Naive thymus-derived CD8-positive, alpha-beta T cell (primary cell): ENCODE measurements at places on chromosomes 7 and 10.

GRCh38 chr7:26858735-26859134 is 5.7 kb downstream of the SKAP2 start:
- no peaks in the 10 kb centered on the region for H3K36me3 ChIP-seq
- no peak overlapping the region for H3K27ac ChIP-seq
- no peak for DNase-seq
- peaks cover 32% of the 10 kb centered on the region for H3K4me1 ChIP-seq
- peaks cover 21% of the 10 kb centered on the region for H3K27me3 ChIP-seq

DNA sequence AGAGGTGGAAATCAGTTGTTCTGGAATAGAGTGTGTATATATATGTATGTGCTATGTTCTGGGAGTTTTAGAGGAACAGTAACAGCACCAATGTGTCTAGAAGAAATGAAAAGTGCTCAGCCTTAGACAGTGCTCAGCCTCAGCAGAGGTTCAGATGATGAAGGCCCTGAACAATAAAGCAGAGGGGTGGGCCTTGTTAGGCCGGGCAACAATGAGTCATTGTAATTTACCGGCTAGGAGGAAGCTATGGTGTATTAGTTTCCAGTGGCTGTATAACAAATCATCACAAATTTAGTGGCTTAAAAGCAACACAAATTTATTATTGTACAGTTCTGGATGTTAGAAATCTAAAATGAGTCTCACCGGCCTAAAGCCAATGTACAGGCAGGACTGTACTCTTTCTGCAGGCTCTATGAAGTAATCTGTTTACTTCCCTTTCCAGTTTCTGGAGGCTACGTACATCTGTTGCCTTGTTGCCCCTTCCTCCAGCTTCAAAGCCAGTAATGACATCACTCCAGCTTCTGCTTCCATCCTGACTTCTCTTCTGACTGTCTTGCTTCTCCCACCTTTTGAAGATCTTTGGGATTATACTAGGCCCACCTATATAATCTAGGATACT is 84.6 kb downstream of the CH25H start:
- no peaks in the 10 kb centered on the region for H3K4me1 ChIP-seq
- H3K4me3 ChIP-seq, result no peak overlapping the region
- peaks cover 26% of the 10 kb centered on the region for H3K27me3 ChIP-seq
- DNase-seq, result no peak

DNA sequence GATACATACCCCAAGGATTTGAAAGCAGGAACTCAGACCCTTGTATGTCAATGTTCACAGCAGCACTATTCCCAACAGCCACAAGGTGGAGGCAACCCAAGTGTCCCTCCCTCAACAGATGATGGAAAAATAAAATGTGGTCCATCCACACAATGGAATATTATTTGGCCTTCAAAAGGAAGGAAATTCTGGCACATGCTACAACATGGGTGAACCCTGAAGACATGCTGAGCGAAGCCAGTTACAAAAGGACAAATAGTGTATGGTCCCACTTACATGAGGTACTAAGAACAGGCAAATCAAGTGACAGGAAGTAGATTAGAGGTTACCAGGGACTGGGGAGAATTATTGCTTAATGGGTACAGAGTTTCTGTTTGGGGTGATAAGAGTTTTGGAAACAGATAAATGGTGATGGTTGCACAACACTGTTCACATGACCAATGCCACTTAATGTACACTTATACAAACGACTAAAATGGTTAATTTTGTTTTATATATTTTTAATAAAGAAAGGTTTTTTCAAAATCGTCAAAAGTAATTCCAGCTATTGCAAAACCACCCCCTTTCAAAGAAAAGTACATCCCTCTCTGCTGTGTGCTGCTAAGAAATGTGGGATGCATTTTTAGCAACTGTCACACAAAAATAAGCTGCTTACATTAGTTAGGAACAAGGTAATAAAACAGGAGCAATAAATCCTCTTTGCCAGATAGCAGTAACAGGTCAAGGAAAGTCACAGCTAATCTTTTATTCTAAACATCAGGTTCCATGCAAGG is 85.7 kb downstream of the GRB10 start:
- no peak overlapping the region for H3K27ac ChIP-seq
- H3K4me1 ChIP-seq, result peaks cover 6% of the 10 kb centered on the region

- no peaks in the 10 kb centered on the region for H3K36me3 ChIP-seq
- no peak for DNase-seq
- H3K27me3 ChIP-seq, result no peaks in the 10 kb centered on the region
- H3K27ac ChIP-seq, result no peak overlapping the region
- H3K4me3 ChIP-seq, result no peak overlapping the region
- H3K4me1 ChIP-seq, result no peaks in the 10 kb centered on the region
Observed at GRCh38 chr7:124085179-124085578, 52.3 kb upstream of the TMEM229A start.

GRCh38 chr7:29748286-29749099 is 57.8 kb upstream of the WIPF3 start:
- H3K4me3 ChIP-seq, result no peak overlapping the region
- H3K27me3 ChIP-seq, result no peaks in the 10 kb centered on the region
- no peak for DNase-seq
- no peaks in the 10 kb centered on the region for H3K4me1 ChIP-seq
- H3K36me3 ChIP-seq, result no peaks in the 10 kb centered on the region

GRCh38 chr10:3886191-3886590 is 101.2 kb upstream of the KLF6 start:
- DNase-seq, result no peak
- H3K4me3 ChIP-seq, result no peak overlapping the region
- H3K4me1 ChIP-seq, result peaks cover 3% of the 10 kb centered on the region

- no peak overlapping the region for H3K4me3 ChIP-seq
- peaks cover 4% of the 10 kb centered on the region for H3K27me3 ChIP-seq
- H3K27ac ChIP-seq, result no peak overlapping the region
Observed at GRCh38 chr10:58645416-58646146, 132.9 kb downstream of the BICC1 start.

GRCh38 chr7:47179812-47180515 is 401.9 kb downstream of the TNS3 start:
- DNase-seq, result no peak
- no peak overlapping the region for H3K4me3 ChIP-seq
- no peaks in the 10 kb centered on the region for H3K36me3 ChIP-seq
- H3K4me1 ChIP-seq, result no peaks in the 10 kb centered on the region
- H3K27me3 ChIP-seq, result no peaks in the 10 kb centered on the region
- no peak overlapping the region for H3K27ac ChIP-seq

- H3K36me3 ChIP-seq, result no peaks in the 10 kb centered on the region
- H3K27ac ChIP-seq, result no peak overlapping the region
- peaks cover 11% of the 10 kb centered on the region for H3K27me3 ChIP-seq
- H3K4me1 ChIP-seq, result no peaks in the 10 kb centered on the region
Observed at GRCh38 chr10:51368943-51369342, 294.7 kb downstream of the PRKG1 start.

DNA sequence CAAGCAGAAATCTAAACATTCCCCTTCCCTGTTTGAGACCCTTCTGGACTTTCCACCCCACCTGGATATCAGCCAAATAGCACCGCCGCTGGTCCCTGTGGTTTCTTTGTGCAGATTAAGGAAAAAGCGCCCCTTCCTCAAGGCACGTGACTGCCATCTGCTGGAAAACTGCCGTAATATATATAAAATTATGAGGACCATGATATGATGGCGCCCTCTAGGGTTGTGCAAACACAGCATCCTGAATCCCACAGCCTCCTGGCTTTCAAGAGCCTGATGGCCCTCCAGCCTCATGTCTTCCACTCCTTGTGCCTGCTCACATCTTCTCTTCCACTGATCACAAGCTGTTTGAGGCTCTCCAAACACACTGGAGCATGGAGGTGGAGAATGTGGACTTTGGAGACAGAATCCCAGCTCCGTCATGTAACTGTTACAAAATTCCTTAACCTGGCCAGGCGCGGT is 121.3 kb downstream of the MYL10 start:
- no peak overlapping the region for H3K4me3 ChIP-seq
- H3K4me1 ChIP-seq, result peaks cover 5% of the 10 kb centered on the region
- no peak for DNase-seq
- H3K27me3 ChIP-seq, result peaks cover 17% of the 10 kb centered on the region

DNA sequence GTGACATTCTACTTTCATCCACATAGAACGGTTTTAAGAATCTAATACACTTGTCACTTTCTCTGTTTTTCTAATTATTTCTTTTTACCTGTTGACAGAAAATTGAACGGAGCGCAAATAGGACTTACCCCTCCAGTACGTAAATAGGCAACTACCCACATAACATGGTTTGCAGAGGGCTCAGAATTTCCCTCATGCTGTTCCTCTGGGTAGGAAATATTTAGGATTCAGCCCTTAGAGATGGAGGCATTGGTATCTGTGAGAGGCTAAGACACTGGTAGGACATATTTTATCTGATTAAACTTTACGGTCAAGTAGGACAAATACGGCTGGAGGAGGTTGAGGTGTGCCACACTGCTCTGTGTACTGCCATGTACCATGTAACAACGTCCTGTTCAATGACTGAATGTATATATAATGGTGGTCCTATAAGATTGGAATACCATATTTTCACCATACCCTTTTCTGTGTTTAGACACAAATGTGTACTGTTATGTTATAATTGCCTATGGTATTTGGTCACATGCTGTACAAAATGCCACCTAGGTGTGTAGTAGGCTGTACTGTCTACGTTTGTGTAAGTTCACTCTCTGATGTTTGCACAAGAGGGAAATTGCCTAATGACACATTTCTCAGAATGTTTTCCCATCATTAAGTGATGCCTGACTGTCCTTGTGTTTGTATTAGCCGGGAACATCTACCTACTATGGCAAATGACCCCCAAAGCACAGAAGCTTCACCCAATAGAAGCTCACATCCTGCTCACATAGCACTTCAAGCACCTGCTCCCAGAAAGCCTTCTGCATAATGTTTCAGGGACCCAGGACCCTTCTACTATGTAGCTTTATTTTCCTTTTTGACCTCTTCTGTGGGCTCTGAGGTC is 429.4 kb upstream of the AKR1E2 start:
- H3K4me1 ChIP-seq, result no peaks in the 10 kb centered on the region
- peaks cover 2% of the 10 kb centered on the region for H3K27me3 ChIP-seq
- DNase-seq, result no peak
- H3K36me3 ChIP-seq, result no peaks in the 10 kb centered on the region

- H3K27ac ChIP-seq, result peak overlapping the region; percentile 86
- peaks cover 82% of the 10 kb centered on the region for H3K4me1 ChIP-seq
- DNase-seq, result no peak
- H3K36me3 ChIP-seq, result no peaks in the 10 kb centered on the region
Observed at GRCh38 chr10:5809527-5810154, 3.6 kb downstream of the GDI2 start.

- no peaks in the 10 kb centered on the region for H3K4me1 ChIP-seq
- H3K4me3 ChIP-seq, result no peak overlapping the region
- no peaks in the 10 kb centered on the region for H3K36me3 ChIP-seq
- DNase-seq, result no peak
Observed at GRCh38 chr10:66795866-66796265, 130.0 kb upstream of the LRRTM3 start.

GRCh38 chr10:87915406-87915805 is 52.0 kb downstream of the PTEN start:
- no peak overlapping the region for H3K4me3 ChIP-seq
- H3K27me3 ChIP-seq, result no peaks in the 10 kb centered on the region
- H3K27ac ChIP-seq, result no peak overlapping the region
- DNase-seq, result no peak
- H3K36me3 ChIP-seq, result peaks cover 37% of the 10 kb centered on the region

- no peaks in the 10 kb centered on the region for H3K27me3 ChIP-seq
- no peak overlapping the region for H3K4me3 ChIP-seq
- H3K36me3 ChIP-seq, result no peaks in the 10 kb centered on the region
- no peaks in the 10 kb centered on the region for H3K4me1 ChIP-seq
Observed at GRCh38 chr10:70913191-70913892, 25.0 kb upstream of the PCBD1 start.

DNA sequence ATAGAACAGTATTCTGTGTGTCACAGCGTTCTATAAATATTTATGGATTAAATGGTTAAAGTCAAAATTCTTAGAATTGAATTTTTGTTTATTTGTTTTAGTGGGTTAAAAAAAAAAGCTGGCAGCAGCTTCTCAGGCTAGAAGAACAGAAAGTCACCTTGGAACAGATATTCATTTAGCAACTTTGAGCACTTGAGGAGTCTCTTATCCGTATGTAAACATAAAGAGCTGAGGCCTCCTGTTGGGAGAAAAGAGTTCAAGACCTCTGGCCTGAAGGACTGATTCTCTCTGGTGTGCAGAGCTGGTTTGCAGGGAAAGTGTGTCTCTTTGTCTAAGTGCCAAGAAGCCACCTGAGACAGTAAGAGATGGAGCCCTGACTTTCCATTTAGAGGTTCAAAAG is 109.9 kb downstream of the HERPUD2 start:
- H3K4me1 ChIP-seq, result peaks cover 1% of the 10 kb centered on the region
- H3K27ac ChIP-seq, result no peak overlapping the region
- H3K27me3 ChIP-seq, result no peaks in the 10 kb centered on the region
- peaks cover 4% of the 10 kb centered on the region for H3K36me3 ChIP-seq

GRCh38 chr10:118259288-118259906 is 82.7 kb downstream of the FAM204A start:
- no peaks in the 10 kb centered on the region for H3K36me3 ChIP-seq
- no peak overlapping the region for H3K4me3 ChIP-seq
- peaks cover 72% of the 10 kb centered on the region for H3K27me3 ChIP-seq
- no peaks in the 10 kb centered on the region for H3K4me1 ChIP-seq
- H3K27ac ChIP-seq, result no peak overlapping the region

- no peaks in the 10 kb centered on the region for H3K27me3 ChIP-seq
- H3K4me1 ChIP-seq, result peaks cover 7% of the 10 kb centered on the region
- H3K4me3 ChIP-seq, result no peak overlapping the region
Observed at GRCh38 chr7:21370283-21370982, 57.5 kb upstream of the SP4 start.

DNA sequence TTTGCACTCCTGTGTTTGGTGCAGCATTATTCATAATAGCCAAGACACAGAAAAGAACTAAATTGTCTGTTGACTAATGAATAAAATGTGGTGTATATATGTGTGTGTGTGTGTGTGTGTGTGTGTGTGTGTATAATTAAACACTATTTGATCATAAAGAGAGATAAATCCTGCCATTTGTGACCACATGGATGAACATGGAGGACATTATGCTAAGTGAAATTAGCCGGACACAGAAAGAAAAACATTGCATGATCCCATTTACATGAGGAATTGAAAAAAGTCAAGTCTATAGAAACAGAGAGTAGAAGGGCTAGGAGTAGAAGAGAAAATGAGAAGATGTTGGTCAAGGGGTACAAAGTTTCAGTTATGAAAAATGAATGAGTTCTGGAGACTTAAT is 85.9 kb downstream of the ANK3 start:
- H3K4me3 ChIP-seq, result no peak overlapping the region
- DNase-seq, result no peak
- H3K27me3 ChIP-seq, result no peaks in the 10 kb centered on the region
- H3K27ac ChIP-seq, result no peak overlapping the region
- H3K4me1 ChIP-seq, result no peaks in the 10 kb centered on the region

DNA sequence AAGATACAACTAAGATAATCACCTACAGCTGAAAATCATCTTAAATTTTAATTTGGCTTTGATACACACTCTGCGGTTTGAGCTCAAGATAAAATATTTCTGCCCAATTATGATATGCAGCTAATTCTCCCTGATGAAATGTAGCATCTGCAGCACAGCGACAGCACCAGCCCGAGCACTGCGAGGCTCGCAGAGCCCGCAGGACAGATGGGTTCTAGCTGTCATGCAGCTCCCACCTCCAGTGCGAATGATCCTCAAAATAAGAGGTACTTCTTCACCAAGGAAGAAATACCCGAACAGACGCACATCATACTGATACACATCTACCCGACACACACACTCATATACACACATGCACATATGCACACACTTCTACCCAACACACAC is 457.6 kb downstream of the PTPRN2 start:
- no peaks in the 10 kb centered on the region for H3K4me1 ChIP-seq
- no peaks in the 10 kb centered on the region for H3K36me3 ChIP-seq
- DNase-seq, result no peak
- H3K27ac ChIP-seq, result no peak overlapping the region
- no peak overlapping the region for H3K4me3 ChIP-seq

GRCh38 chr10:111446966-111447365 is 370.1 kb downstream of the ADRA2A start:
- H3K36me3 ChIP-seq, result no peaks in the 10 kb centered on the region
- H3K27ac ChIP-seq, result no peak overlapping the region
- peaks cover 8% of the 10 kb centered on the region for H3K27me3 ChIP-seq
- no peaks in the 10 kb centered on the region for H3K4me1 ChIP-seq
- DNase-seq, result no peak
